M059J (cell line): ENCODE measurements at places on chromosomes 1 and 21. TPM values are rescaled to one million over a fixed set of nuclear protein-coding genes. Genes with fewer than 3 reads are reported as not detected.

- DNase-seq = no peak
Observed at GRCh38 chr1:45216200-45216541, 9.8 kb upstream of the ZSWIM5 start.

GRCh38 chr1:154572468-154573167 lies 5.0 kb downstream of the CHRNB2 start:
- DNase-seq = no peak

GRCh38 chr1:25811384-25812082 lies 8.2 kb upstream of the MTFR1L start:
- DNase-seq = no peak

- DNase-seq = peak; percentile 94
Observed at GRCh38 chr1:164591858-164592257, 32.9 kb downstream of the PBX1 start.

The C1orf50 gene
- total RNA-seq = 8.5 and 9.6 TPM in 2 replicates

DNA sequence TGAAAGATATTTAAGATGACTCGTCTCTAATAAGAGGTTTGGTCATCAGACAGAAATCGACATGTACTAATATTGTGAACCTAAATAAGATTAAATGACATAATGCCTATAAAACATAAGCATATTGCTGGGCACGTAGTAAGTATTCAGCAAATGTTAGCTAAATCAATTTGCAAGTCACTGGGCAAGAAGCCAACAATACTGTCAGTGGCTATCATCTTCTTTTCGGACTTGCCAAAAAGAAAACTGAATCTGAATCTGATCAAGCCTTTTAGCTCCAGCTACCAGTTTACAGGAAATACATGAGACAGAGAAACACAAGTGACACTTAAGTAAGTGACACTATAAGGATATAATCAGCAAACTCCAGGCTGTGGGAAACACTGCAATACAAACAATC lies 46.0 kb downstream of the RPL5 start:
- DNase-seq = peak; percentile 13

- DNase-seq = peak; percentile 79
Observed at GRCh38 chr1:199685369-199685768, 342.1 kb upstream of the NR5A2 start.

DNA sequence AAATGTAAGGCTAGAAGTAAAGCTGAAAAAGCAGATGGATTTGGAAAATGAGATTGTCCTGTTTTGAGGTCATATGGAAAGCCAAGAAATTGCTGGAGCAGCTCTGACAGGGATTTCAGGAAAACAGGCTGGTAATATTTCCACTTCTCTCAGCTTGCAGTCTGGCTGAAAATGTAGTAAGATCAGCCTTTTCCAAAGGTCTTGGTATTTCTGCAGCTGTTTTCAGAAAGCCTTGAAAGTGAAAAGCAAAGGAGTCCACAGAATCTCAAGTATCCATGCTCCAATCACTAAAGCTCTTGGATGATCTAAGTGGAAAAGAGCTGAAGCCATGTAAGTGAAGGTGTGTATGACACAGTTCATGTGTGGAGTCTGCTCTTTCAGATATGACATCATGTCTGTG lies 41.6 kb upstream of the APOBEC4 start:
- no peak for DNase-seq

DNA sequence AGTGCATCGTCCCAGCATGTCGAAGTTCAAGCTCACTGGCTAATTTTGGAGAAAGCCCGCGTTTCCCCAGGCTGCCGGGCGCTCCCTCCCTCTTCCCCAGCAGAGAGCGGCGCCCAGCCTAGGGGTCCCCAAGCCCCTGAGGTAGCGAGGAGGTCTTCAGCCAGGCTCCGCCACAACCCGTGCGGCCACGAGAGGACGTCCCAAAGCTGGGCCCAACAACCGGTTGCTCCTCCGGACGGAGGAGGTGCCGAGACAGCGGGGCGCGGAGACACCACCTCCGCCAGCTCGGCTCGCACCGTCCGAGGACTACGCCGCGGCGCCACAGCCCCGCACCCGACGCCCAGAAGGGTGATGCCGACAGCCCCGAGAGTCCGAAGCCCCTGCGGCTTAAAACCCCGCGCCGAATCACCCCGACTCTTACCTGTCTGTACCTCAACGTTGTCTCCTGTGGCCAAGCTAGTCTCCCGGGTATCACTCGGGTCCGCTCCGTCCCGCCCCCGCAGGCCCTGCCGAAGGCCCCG lies at the start of gene DENND2C:
TSS of gene DENND2C (minus strand) at position 488 of the 521 bp plus-strand sequence. CDS start 44,065 bp downstream, outside the sequence.
- no peak for DNase-seq

- DNase-seq = no peak
Observed at GRCh38 chr1:203059485-203059884, 26.3 kb downstream of the MYOG start.

DNA sequence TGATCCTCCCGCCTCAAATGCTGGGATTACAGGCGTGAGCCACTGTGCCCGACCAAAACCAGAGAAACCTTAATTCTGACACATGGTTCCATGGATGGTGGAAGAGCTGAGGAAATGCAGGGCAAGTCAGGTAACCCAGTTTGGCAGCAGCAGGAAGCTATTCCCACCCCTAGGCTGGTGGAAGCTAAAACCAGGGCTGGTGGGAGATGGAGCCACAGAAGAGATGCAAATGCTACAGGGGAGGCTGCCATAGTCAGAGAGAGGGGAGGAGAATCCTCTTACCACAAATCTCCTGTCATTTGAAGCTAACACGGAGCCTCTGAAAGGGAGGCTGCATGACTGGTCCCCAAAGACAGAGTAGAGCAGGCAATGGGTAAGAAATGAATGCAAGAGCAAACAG lies 4.1 kb upstream of the CDC42BPA start:
- DNase-seq = no peak

DNA sequence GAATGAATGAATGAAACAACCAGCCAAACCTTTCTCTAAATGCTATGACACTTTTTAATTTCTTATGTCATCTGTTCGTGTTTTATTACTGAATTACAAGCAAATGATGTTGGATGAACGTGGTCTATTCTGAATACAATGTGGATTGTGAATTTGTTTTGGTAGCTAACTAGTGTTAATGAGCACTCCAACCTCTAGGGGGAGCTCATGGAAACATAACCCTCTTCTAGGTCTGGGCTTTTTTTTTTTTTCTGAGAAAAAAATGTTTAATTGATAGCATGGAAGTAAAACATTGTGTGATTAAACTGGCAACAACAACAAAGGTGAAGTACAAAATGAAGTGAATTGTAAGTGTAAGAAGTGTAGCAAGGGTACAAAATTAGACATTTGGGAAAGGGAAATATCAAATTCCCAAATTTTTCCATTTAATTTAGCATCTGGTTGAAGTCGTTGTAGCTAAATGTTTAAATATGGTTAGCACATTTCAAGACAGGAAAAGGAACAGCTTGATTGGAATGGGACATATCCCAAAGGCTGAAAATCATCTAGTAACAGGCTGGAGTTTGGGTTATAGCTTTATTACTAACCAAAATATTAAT lies 42.6 kb upstream of the PTGS2 start:
- DNase-seq = peak; percentile 64

GRCh38 chr1:87898431-87898830 lies 569.8 kb downstream of the LMO4 start:
- DNase-seq = no peak

The OR6K3 gene
- total RNA-seq = not detected in 2 replicates

- DNase-seq = no peak
Observed at GRCh38 chr1:170742600-170742999, 78.7 kb downstream of the PRRX1 start.

GRCh38 chr1:161079436-161080110 lies 9.8 kb downstream of the NECTIN4 start:
- DNase-seq = no peak

DNA sequence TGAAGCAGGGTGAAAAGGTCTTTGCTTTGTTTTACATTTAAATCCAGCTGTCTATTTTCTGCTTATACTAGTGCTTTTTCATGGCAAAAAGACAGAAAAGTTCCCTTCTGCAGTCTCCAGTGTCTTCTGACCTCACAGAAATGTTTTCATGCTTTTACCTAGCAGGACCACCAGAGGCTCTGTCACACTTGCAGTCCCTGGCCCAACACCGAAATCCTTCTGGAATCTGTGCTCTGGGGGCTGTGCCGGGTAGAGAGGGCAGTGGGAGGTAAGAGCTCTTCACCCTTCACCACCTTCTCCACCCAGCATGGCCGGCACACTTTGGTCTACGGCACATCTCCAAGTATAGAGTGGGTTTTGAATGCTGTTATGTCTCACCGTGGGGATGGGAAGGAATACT lies 20.8 kb downstream of the GNAT2 start:
- DNase-seq = no peak

GRCh38 chr21:46486481-46487126 lies 27.9 kb downstream of the DIP2A start:
- DNase-seq = no peak

- DNase-seq = no peak
Observed at GRCh38 chr1:48254254-48254653, 31.7 kb downstream of the SLC5A9 start.

GRCh38 chr1:187032316-187032981 lies 203.7 kb downstream of the PLA2G4A start:
- DNase-seq = no peak

DNA sequence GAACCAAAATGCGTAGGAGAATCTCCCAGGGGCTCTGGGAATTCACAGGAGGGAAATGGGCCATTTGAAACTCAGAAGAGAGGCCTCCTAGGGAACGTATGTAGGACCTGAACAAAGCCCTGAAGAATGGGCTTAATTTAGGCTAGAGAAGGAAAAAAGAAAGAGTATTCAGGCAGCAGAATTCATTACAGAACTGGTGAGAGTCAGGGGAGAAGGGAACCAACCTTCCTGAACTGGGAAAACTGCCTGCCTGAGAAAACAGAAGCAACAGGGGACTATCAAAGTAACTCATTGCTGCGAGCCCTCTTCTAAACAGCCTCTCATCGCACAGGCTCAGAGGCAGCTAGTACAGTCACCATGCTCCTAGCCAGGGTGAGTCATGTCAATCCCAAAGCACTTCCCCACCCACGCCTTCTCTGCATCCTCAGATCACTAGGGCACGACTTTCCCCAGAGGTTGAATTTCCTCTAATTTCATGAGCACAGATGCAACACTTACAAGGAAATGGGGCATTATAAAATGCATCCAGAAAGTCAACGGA lies 98.1 kb downstream of the ADSS2 start:
- peak; percentile 94 for DNase-seq

DNA sequence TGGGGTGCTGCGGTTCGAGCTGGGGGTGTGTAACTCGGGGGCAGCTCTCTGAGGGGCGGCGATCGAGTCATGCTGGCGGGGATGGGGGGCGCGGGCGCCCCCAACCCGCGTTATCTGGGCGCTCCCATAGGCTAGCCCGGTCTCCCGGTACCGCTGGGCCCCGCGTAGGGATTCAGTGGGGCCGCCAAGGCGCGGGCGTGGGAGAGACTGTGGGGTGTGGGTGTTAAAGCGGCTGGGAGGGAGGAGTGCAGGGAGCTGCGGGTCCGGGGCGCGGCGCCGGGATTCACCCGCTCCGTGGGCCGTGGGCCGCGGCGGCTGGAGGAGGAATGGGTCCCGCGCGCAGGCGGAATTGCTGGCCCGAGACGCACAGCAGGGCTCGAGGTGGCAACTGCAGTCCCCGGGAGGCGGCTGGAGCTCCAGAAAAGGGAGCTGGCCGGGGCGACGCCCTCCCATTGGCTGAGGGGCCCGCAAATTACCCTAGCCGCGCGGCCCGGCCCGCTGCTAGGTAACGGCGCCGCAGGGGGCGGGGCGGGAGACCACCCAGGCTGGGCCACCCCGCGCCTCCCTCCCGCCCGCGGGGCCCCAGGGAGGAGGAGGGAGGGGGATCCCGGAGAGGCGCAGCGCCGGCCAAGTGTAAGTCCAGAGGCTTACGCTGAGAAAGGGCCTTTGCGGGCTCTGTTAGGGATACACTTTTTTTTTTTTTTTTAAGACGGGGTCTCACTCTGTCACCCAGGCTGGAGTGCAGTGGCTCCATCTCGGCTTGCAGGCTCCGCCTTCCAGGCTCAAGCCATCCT lies at the start of gene PTCH2:
TSS of gene PTCH2 (minus strand) at position 392 of the 794 bp plus-strand sequence. CDS start at position 71, 321 bp downstream.
- DNase-seq = peak; percentile 57

- no peak for DNase-seq
Observed at GRCh38 chr1:186218654-186219352, 156.2 kb downstream of the TPR start.

DNA sequence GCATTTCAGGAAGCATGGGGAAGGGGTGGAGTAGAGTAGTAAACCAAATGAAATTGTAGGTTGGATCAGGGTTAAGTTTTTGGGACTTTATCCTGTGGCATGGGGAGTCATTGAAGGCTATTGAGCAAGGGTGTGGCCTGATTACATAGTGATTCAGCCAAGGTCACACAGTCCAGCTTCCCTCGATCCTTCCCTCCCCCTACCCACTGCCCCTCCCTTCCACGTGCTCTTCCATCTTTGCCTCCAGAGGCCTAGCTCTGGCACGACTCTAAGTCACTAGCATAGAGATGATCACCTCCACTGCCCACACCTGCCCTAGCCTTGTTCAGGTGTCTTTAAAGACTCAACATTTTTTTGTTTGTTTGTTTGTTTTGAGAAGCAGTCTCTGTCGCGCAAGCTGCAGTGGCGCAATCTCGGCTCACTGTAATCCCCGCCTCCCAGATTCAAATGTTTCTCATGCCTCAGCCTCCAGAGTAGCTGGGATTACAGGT lies 37.2 kb upstream of the SLC9A1 start:
- DNase-seq = peak; percentile 21

- DNase-seq = no peak
Observed at GRCh38 chr1:204990721-204991341, 52.2 kb upstream of the CNTN2 start.

The ZNF436 gene
- 18.3 and 18.6 TPM in 2 replicates for total RNA-seq

The SLC1A7 gene
- total RNA-seq = 0.25 TPM in 1 of 2 replicates, not detected in the other

The VSIG8 gene
- total RNA-seq = not detected in 2 replicates

DNA sequence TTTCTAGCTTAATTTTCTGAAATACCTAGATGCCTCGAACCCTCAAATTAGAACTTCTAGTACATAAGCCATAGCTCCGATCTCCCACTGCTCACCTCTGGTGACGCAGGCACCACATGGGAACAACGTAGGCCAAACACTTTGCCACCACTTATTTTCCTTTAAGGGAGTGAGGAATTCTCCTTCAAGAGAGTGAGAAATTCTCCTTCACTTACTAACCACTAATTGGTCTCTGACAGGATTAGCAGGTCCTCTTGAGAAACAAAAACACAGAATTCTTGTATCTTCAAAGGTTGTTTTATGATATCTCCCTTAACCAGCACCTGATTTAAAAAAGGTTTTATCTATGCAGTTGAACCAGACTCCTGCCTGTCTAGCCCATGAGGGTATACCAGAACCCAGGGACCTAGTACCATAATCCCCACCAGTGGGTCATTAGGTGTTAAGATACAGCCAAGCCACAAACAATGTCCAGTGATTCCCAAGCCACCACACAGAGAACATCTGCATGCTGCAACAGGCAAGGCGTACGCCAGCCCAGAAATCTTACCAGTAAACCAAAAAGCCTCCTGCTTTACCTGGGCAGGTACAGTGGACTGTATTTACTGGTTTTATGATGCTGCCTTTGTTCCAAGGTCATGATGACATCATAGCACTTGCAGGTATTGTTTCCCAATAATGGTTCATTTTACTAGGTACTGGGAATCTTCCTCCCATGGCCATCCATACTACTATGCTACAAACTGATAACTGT lies 20.3 kb upstream of the CXADR start:
- DNase-seq = peak; percentile 56

The FCRL6 gene
- total RNA-seq = not detected in 2 replicates

- DNase-seq = no peak
Observed at GRCh38 chr21:14092834-14093560, 117.8 kb downstream of the LIPI start.

The ADAMTS1 gene
- 58.6 and 94.4 TPM in 2 replicates for total RNA-seq
